Mammary epithelial cell (primary cell): ENCODE measurements at places on chromosomes 7 and 10. TPM values are rescaled to one million over a fixed set of nuclear protein-coding genes. Genes with fewer than 3 reads are reported as not detected.
A peak's percentile ranks its signal among the peaks of the same experiment; 100 is the strongest.

GRCh38 chr10:3241967-3242650, 69.5 kb upstream of the PITRM1 start:
- no peak for DNase-seq

DNA sequence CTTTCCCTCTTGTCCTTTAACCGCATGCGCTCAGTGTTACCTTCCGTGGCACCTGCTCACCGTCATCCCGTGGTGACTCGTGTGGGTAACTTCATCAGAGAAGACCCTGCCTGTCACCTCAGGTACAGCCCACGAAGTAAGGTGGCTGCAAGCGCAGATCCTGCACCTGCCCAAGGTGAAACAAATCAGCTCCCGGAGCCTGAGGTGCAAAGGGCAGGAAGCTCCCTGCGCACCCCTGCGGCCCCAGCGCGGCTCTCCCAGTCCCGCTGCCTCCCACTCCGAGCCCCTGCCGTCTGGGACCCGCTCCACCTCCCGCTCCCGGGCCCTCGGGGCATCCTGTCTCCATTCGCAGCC, 110.9 kb upstream of the LANCL2 start:
- DNase-seq = no peak

DNA sequence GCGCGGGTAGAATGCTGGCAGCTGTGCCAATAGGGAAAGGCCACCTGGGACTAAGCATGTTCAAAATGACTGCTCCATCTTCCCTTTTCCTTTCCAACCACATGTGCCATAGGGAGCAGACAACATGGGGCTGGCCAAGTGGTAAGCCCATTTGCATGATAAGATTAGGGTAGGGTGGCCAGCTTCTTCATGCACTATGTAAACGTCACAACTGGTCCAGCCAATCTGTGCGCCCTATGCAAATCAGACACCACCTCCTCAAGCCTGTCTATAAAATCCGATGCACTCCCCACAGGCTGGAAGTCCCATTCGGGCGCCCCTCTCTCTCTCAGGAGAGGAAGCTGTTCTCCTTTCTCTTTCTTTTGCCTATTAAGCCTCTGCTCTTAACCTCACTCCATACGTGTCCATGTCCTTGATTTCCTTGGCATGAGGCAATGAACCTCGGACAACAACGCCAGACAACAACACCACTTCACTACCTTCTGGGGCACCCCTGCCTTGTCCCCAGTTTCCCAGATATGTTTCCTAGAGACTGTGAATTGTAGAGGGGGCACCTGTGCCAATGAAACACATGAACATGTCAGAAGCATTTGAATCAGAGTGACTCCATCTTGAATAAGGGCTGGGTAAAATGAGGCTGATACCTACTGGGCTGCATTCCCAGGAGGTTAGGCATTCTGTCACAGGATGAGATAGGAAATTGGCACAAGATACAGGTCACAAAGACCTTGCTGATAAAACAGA, 19.1 kb upstream of the EXOC6 start:
- no peak for DNase-seq

NAT16 gene
- total RNA-seq = not detected in 2 replicates

SLC26A3 gene
- total RNA-seq = not detected in 2 replicates

- no peak for DNase-seq
Observed at GRCh38 chr7:78130446-78131215, 332.1 kb downstream of the PHTF2 start.

TEX36 gene
- not detected in 2 replicates for total RNA-seq

DNA sequence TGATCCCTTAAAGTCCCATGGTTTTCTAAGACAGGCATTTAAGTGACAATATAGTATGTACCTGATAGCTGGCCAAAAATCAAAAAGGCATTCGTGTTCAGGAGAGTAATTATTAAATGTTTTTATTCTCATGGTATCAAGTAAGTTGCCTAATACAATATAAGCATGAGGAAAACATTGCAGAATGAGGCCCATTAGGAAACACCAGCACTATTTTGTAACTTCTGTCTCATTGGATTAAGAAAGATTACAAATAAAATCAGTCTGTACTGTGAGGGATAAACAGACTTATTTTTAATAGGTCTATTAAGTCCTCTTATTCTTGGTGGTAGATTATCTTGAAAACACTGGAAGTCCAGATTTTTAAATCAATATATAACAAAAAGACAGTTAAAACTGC, 110.1 kb downstream of the SNX13 start:
- DNase-seq = no peak

DNA sequence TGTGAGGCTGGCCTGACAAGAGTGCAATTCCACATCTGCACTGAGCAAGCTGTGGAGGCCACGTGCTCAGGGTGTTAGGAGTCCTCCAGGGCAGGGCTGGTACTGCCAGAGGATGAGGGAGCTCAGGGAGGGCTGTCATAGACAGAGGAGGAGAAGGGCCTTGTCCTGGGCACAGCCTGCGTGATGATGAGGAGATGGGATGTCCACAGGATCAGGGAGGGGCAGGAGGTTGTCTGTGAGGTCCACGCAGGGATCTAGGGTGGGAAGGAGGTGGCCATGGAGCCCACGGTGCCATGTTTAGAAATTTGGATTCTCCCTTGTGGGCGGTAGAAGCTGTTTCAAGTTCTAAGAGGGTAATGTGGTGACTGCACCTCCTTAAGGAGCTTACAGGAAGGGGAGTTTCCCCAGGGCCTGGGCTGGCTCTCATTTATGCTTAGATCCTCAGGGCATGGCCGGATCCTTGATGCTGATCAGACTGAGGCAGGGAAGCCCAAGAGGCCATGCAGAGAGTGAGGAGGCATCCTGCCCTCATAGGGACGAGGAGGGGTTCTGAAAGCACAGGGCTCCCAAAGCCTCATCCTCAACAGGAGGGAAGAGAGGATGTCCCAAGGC, 30.3 kb downstream of the CHAT start:
- no peak for DNase-seq

- no peak for DNase-seq
Observed at GRCh38 chr10:77574438-77574837, 63.2 kb downstream of the KCNMA1 start.

GRCh38 chr7:106009503-106010226, 46.6 kb downstream of the CDHR3 start:
- peak; percentile 88 for DNase-seq

DNA sequence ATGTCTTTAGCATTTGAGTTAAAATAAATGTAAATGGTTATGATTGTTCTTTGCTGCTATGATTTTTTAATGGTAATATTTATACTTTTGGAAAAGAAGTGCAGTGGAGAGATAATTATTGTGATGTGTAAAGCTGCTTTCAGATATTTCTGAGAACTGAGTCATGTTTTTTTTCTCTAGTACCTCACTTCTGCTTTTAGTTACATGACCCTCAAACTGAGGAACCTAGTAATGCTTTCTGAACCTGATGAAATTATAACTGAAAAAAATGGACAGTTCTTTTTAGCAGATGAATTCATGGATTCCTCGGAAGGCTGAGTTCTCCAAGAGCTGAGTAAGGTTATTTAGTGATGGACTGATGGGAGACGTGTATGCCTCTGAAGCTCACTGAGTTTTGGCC, 167.8 kb downstream of the CDCA7L start:
- no peak for DNase-seq

ACSM6 gene
- total RNA-seq = not detected in 2 replicates

LEP gene
- not detected in 2 replicates for total RNA-seq

GRCh38 chr7:132475037-132475668, 101.1 kb downstream of the PLXNA4 start:
- DNase-seq = no peak

DNA sequence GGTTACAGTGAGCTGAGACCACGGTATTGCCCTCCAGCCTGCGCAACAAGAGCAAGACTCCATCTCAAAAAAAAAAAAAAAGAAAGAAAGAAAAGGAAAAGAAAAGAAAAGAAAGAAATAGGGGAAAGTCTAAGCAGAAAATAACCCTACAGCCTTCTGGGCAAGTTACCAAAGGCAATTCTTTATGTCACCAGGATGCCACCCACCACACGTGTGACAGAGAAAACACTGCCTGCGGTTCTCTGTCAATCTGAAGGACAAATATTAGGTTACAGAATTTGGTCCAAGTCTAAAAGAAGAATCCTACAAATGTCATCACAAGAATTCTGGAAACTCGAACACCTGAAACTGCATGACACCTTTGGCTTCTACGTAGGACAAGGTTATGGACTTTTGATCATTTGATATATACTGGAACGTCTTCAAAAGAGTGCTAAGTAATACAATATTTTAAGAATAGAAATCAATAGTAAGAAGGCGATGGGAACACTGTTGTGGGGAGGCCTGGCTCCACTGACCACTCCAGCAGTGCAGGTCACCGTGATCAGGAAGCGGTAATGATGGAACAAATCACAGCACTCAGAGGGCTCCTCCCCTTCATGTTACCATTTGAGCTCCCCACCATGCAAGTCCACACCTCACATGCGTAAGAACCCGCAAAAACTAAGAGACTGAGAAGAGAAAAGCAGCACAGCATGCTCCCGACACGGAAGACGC, 75.8 kb downstream of the MAD1L1 start:
- no peak for DNase-seq

DNA sequence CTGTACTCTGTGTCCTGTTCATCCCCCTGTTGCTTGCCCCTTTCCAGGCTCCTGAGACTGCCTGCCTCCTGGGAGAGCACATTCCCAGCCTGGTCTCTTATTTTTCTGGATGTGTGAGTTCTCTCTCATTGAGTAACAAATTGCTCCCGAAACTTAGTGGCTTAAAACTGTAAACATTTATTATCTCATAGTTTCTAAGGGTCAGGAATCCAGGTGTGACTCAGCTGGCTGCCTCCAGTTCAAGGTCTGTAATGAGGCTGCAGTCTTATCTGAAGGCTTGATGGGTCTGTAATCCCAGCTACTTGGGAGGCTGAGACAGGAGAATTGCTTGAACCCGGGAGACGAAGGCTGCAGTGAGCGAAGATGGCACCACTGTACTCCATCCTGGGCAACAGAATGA, 53.6 kb upstream of the PRR15 start:
- DNase-seq = no peak

PLAC9 gene
- 0.50 TPM for total RNA-seq

GRCh38 chr7:30163231-30163894, 28.6 kb downstream of the MTURN start:
- peak; percentile 87 for DNase-seq

- DNase-seq = no peak
Observed at GRCh38 chr7:87179180-87179579, 26.9 kb downstream of the DMTF1 start.

PNLIP gene
- total RNA-seq = not detected

- no peak for DNase-seq
Observed at GRCh38 chr7:48742079-48742798, 182.1 kb upstream of the CDC14C start.

DNA sequence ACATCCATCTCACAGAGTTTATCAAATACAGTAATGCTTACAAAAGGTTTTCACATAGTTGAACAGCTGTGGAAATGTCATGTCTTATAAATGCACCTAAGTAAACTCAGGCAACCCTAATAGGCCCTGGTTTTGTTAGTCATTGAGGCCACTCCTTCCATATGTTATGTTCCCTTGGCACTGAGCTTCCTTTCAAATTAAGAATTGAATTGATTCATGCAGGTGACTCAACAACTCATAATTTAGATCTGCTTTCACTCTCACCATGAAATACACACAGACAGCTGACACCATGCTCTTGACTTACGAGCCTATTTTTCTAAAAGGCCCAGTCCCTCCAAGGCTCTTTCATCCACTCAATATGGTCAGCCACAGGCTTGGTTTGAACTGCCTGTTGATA, 476.9 kb downstream of the KCNMA1 start:
- DNase-seq = peak; percentile 97

DNA sequence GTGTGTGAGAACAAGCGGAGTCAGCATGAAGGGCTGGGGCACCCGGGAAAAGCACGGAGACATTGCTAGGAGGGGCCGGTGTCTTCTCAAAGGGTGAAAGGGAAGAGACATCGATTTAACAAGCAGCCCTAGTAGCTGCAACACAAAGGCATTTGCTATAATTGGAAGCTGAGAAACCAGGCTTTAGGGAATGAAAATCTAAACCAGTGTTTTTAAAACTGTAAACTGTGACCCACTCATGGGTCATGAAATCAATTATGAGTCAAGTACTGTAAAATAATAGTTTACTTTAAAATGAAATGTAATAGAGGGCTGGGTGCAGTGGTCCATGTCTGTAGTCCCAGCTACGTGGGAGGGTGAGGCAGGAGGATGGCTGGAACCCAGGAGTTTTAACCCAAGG, 128.7 kb upstream of the RHEB start:
- DNase-seq = no peak

DNA sequence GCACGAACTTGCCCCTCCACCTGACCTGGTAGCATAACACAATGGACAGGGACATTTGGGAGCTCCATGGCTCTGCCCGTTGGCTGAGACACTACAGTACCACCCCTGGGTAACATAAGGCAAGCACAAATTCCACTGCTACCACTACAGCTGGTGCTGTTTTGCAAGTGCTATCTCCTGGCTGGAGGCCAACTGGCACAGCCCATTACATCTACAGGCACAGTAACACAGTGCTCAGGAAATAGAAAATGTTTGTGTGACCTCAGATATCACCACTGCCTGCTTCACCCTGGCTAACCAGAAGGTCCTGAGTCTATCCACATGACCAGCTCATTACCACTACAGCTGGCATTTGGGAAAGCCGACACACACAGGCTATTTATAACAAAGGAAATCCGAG, 631.1 kb upstream of the MBL2 start:
- no peak for DNase-seq

PPP1R17 gene
- total RNA-seq = not detected in 2 replicates

DNA sequence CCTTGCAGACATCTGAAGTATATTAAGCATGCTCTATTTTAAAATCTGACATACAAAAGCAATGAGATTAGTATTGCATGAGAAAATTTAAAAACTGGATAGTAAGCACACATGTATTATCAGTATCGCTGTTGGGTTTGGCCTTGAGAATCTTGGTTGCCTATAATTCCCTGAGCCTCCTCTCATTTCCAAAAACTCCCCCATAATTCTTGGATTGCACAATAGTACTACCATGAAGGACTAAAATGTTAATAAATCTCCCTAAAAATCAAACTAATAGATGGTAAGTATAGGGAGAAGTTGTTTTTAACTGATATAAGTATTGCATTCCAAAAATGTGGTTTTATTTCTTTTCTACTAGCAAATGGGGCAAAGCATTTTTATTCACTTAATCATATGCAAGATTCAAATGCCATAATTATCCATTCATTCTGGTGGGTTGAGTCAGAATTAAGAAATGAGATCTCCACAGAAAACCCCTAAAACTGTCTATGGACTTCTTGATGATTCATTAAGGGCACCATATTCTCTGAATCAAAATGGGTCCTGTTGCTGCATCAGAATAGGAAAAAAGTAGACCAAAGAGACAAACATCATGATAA, 10.3 kb upstream of the VIM start:
- peak; percentile 75 for DNase-seq

CHST3 gene
- 27.0 and 32.4 TPM in 2 replicates for total RNA-seq

DNA sequence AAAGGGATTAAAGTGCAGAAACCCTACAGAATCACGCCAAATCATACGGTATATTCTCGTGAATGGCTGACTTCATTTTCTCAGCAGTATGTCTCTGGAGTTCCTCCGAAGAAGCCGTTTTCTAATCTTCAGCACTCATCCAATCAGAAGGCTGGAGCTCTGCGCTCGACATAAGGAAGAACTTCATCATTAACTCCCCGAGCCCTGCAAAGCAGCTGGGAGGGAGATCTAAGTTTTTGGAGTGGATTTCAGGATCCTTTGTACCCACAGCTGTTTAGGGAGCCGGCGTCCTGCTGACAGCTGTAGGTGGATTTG, 40.7 kb upstream of the SDK1 start:
- no peak for DNase-seq
